GM10248 (cell line): ENCODE measurements at places on chromosomes 16 and 17.

- DNase-seq, result no peak
These were observed 58.4 kb downstream of the SMPD3 start for GRCh38 chr16:68389750-68390371.

DNA sequence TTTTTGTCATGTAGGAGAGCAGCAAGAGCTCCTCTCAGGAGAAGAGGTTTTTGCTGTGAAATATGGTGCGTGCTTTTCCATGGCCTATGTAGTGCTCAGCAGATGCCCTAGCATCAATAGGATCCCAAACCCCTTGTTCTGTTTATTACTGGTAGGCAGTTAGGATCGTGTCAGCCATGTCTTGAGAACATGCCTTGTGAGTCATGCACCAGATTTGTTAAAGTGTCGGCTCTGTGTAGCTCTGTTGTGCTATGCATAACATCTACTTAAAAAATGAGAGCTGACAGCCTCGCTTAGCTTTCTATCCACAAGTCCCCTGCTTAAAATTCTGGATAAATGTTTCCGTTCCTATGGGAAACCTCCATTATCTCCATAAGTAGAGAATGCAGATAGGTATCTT is 4.4 kb upstream of the EIF4A3 start:
- no peak for DNase-seq

- no peak for DNase-seq
These were observed 9.6 kb upstream of the UQCRC2 start for GRCh38 chr16:21943571-21943970.

GRCh38 chr16:62249069-62249468 is 212.8 kb upstream of the CDH8 start:
- DNase-seq, result no peak

DNA sequence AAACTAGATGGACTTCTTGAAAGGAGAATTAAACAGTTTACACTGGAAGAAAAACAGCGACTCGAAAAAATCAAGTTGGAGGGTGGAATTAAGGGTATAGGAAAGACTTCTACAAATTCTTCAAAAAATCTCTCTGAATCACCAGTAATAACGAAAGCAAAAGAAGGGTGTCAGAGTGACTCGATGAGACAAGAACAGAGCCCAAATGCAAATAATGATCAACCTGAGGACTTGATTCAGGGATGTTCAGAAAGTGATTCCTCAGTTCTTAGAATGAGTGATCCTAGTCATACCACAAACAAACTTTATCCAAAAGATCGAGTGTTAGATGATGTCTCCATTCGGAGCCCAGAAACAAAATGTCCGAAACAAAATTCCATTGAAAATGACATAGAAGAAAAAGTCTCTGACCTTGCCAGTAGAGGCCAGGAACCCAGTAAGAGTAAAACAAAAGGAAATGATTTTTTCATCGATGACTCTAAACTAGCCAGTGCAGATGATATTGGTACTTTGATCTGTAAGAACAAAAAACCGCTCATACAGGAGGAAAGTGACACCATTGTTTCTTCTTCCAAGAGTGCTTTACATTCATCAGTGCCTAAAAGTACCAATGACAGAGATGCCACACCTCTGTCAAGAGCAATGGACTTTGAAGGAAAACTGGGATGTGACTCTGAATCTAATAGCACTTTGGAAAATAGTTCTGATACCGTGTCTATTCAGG is 85.0 kb downstream of the C17orf58 start:
- no peak for DNase-seq

GRCh38 chr17:79095345-79096055 is 20.9 kb downstream of the ENGASE start:
- no peak for DNase-seq

DNA sequence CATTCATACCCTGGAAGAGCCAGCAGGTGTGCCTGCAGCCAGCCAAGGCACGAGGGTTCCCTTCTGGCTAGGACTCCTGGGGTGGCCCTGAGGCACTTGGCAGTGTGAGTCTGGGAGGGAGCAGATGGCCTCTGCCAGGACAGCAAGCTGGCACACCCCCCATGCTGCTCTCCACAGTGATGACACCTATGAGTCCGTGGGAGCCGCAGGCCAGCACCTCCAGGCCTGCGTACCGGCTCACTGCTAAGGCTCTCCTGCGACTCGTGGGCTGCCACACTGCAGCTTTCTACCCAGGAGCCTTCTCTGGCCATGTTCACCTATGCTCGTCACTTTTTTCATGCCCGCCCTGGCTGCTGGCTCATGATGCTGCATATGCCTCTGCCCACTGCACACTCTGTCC is 68.1 kb downstream of the NDEL1 start:
- no peak for DNase-seq

- peak; percentile 48 for DNase-seq
These were observed 25.9 kb upstream of the APOH start for GRCh38 chr17:66255112-66255511.

GRCh38 chr17:17001076-17001777 is 29.3 kb upstream of the TNFRSF13B start:
- DNase-seq, result no peak

DNA sequence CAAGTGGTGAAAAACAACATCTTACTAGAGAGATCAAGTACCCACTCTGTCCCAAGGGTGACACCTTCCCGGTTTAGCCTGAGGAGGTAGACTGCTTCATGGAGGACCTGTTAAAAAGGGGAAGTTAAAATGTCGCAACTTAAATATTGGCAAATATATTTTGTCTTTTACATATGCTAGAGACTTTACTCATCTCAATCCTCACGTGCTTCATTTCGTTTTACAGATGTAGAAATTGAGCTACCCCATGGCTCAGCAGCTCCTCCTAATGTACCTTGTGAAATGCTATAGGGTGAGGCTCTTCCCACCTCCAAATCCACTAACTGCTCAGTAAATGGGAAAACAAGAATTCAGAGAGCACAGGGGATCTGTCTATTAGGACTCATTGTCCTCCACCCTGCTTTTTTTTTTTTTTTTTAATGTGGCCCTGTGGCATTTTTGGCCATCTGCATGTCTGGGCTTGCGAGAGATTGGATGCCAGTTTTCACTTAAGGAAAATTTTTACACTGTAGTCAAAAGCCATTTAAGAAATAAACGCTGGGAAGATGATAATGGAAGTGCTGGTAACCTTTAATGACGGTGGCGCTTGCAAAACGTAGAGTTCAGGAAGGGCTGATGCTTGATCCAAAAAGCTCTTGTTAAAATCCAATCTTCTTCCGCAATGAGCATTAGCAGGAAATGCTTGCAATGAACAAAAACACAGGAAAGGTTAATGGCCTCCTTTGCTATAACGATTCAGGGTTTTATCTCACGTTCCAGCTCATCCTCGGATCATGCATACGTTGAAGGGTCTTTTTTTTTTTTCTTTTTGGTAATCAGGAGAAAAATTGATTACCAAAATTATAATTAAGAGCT is 39.8 kb downstream of the HSBP1 start:
- no peak for DNase-seq

DNA sequence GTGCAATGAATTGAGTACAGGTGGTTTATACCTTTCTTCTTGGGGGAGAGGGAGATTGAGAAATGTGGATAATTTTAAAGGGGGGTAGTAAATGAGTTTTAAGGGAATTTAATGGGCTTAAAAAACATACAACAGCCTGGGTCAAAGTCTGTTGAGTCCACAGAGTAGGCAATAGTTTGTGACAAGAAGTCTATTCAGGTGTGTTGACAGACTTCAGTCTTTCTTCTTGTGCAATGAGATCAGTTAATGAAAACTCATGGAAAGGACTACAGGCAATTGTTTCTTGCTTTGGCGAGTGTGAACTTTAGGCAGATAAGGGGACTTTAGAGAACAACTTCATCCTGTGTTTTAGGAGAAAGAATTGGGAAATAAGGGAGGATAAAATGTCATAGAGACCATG is 507.8 kb upstream of the CA10 start:
- no peak for DNase-seq

- no peak for DNase-seq
These were observed 175.1 kb downstream of the SOX9 start for GRCh38 chr17:72295916-72296315.

GRCh38 chr16:16045879-16046278 is 96.5 kb downstream of the ABCC1 start:
- no peak for DNase-seq

DNA sequence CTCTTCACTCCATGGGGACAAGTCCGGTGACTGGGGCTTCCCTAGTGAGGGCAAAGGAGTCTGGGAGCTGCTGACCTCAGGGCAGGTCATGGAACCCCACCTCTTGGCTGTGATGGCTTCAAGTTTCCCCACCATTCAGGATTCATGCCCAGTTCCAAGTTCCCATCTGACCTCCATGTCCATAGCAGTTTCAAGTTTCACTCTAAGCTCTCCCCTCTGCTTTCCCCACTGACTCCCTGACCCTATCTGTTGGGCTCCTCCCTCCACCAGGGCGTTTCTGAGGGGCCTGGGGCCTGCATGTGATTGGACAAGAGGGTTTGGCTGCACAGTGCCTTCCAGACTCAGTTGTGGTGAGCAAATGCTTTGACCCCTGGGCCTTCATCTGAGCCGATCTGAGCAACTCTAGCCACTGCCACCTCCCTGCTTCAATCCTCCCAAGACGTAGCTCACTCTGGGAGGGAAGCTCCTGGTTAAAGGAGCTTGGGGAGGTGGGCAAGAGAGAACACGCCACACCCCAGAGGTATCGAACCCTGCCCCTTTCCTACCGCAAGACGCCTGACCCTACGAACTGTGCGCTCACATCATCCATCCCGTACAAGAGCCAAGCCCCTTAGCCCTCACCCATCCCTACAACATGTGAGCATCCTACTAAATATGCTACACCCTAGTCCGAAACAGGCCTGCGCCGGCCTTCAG is 8.3 kb downstream of the ZNF629 start:
- DNase-seq, result no peak

GRCh38 chr17:65433592-65433991 is 127.9 kb downstream of the AXIN2 start:
- DNase-seq, result no peak

DNA sequence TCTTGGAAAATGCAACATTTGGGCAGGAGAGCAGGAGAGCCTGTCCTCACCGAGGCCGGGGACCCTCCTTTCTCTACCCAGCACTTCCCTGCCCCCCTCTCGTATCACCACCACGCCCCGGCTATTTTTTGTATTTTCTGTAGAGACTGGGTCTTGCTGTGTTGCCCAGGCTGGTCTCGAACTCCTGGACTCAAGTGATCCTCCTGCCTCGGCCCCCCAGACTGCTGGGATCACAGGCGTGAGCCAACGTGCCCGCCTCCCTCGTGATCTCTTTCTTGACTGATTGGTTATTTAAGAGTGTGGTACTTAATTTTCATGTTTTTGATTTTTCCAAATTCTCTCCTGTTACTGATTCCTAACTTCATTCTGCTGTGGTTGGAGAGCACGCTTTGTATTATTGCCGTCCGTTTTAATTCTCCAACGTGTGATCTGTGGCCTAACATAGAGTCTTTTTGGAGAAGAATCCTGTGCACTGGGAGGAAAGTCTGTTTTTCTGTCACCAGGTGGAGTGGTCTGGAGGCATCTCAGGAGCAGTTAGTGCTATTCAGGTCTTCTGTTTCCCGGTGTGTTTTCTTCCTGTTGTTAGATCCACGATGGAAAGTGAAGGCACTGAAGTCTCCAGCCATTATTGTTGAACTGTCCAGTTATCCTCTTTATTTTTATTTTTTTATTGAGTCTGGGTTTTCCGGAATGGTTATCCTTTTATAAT is 40.4 kb downstream of the ZNF778 start:
- DNase-seq, result peak; percentile 24

- DNase-seq, result no peak
These were observed 16.7 kb downstream of the IGFBP4 start for GRCh38 chr17:40459636-40460603.

GRCh38 chr16:31052114-31052513 is 18.8 kb downstream of the STX4 start:
- no peak for DNase-seq

- DNase-seq, result no peak
These were observed 14.6 kb downstream of the SCNN1B start for GRCh38 chr16:23316634-23317265.

GRCh38 chr16:82331974-82332750 is 162.1 kb upstream of the MPHOSPH6 start:
- no peak for DNase-seq

DNA sequence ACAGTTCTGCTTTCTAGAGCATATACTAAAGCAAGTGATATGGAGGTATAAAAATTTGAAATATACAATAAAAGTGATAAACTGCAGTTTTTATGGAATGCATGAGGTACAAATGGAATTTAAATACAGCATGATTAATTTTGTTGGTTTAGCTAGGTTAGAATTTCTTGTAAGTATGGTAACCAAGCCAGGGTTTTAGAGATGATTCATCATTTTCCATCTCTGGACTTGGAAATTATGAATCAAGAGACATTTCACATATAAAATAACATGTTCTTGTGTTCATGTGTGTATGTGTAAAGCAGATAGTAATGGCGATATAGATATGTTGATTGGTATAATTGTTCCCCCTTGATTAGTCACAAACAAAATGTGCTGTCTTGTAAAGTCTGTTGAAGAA is 1219.8 kb downstream of the CDH8 start:
- no peak for DNase-seq
